ENCODE measurements at places on chromosomes 11 and 22.
A peak's percentile ranks its signal among the peaks of the same experiment; 100 is the strongest.

- ATAC-seq, result no peak
These were observed 36.7 kb downstream of the CAPN1 start for GRCh38 chr11:65218446-65218845.

DNA sequence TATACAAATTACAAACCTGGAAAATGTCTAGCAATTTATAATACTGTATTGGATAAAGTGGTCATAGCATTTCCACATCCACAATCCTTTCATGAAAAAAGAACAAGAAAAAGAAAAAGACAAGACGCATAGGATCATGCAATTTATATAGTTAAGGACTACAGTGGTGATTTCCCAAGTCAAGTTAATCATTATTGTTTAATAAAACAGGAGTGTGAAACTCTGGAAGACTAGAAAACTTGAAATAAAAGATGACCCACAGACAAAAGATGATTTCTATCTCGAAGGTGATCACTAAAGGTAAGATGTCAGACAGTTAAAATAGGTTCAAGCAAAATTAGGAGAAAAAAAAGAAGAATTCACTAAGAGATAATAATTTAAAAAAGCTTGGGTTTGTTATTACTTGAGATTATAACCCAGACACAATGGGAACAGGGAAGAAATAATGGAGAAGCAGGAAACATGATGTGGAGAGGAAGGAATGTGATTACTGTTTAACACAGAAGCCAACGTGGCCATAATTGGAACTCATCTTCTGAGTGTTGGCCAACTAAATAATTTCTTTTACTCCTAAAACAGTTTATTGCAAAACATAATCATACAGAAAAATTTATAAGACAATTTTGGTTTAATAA lies 441.2 kb upstream of the ANO3 start:
- no peak for ATAC-seq

DNA sequence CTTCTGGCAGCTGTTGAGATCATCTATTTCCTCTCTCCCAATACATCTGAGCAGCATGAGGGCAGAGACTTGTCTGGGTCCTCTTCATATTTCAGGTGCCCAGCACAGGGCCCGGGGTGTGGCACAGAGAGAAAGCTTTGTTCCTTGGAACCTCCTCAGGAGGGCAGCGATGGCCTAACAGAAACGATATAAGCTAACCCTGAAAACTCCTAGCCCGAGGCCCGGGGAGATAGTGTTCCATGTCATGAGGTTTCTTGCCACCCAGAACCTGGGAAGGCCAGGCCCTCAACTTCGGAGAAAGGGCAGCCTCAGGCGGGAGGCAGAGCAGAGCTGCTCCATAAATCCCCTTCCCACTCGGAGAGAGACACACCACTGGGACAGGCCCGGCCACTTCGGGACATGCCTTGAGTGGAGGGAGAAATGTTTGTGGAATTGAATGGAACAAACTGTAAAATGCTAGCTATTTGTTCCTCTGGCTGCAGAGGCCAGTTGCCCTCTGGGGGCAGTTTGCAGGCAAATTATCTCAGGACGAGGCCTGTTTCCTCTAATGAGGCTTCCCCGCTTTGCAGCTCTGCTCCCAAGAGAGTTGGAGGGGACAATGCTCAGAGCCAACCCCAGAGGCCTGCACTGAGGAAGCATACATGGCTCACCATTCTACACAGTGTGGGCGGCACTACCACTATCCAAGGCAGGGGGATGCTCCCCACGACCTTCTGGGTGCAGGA lies 11.6 kb downstream of the ARRB1 start:
- peak; percentile 71 for ATAC-seq

- no peak for ATAC-seq
These were observed 64.1 kb downstream of the PRMT3 start for GRCh38 chr11:20451568-20451967.

GRCh38 chr11:57638005-57638781 lies 11.5 kb downstream of the YPEL4 start:
- peak; percentile 47 for ATAC-seq

DNA sequence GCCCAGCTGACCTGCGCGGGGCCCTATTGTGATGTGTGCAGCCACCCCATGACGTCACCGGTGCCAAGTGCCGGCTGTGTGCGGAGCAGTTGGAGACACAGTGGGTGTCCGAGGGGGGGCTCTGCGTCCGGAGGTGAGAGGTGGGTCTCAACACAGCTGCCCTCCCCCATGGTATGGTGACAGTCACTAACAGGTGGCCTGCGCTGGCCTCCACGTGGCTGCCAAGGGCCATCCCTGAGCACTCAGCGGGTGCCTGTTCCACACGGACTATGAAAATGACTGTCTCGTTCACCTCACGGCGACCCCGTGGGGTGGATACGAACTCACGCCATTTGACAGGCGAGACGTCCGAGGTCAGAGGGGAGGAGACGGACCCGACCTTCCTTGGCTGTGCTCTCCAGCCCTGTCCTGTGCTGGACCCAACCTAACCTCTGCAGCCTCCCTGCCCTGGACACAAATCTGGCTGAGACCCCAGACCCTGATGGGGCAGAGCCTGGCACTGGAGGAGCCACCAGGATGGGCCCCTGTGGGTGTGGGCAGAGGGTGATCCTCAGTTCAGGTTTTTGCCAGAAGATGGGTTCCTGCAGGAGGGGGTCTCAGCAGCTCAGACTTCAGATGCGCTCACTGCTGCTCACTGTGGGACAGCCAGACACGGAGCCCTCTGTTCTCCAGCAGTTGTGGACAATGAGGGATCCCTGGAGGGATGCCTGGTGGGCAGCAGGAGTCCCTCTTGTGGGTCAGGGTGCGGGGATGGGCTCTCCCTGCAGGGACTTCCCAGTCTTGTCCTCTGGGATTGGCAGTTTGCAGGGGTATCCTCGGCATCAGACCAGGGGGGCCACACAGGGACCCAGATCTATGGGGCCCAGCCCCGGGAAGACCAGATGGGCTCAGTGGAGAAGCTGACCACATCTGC lies 6.3 kb downstream of the HRAS start:
- ATAC-seq, result no peak

- peak; percentile 57 for ATAC-seq
These were observed 1.2 kb downstream of the SYVN1 start for GRCh38 chr11:65132988-65133700.
